ENCODE measurements at places on chromosomes 4 and X.

DNA sequence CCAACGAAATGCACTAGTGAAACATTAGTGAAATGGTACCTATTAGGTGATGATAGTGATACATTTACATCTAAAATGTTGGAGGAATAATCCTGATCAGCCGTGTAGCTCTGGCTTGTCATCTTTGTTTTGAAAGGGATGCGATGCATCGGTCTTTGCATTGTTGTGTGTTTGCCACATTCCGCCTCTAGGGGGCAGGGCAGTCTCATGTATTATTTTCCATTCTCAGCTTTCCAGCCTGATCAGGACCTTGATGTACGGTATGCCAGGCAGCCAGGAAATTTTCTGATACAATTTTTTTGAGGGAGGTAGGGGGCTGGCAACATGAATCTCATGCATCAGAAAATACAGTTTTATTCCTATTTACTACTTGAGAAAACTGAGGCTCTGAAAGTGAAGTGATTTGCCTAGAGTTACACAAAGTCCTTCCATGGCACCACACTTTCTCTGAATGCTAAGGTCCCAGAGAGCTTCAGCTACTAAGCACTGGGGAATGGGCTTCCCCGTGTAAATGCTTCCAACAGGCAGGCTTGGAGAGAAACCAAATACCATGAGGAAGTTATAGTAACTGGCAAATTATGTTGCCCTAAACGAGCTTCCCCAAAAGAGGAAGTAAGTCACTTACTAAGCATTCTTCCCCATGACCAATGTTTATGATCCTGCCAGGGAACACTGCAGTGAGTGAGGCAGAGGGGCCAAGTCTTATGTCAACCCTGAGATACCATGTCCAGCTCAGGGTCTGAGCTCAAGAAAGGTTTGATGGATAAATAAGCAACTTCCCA is 31.8 kb upstream of the IQSEC2 start:
- no peak for DNase-seq

- no peak for DNase-seq
Measured at GRCh38 chr4:168569931-168570276, 73.1 kb downstream of the PALLD start.

DNA sequence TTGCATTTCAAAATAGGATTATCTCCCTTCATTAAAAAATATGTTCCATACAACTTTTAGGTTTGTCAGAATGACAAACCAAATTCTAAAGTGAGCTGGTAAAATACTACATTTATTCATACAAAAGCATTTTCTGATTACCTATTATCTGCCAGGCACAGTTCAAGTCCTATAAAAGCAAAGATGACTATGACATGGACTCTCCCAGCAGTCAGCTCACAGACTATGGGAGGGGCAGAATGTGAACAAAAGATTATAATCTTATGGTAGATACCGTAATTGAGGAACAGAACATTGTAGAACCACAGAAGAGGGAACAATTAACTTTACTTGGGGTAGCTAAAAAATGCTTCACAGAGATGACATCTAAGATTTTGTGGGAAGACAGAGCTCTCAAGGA is 12.4 kb downstream of the PAQR3 start:
- no peak for DNase-seq

DNA sequence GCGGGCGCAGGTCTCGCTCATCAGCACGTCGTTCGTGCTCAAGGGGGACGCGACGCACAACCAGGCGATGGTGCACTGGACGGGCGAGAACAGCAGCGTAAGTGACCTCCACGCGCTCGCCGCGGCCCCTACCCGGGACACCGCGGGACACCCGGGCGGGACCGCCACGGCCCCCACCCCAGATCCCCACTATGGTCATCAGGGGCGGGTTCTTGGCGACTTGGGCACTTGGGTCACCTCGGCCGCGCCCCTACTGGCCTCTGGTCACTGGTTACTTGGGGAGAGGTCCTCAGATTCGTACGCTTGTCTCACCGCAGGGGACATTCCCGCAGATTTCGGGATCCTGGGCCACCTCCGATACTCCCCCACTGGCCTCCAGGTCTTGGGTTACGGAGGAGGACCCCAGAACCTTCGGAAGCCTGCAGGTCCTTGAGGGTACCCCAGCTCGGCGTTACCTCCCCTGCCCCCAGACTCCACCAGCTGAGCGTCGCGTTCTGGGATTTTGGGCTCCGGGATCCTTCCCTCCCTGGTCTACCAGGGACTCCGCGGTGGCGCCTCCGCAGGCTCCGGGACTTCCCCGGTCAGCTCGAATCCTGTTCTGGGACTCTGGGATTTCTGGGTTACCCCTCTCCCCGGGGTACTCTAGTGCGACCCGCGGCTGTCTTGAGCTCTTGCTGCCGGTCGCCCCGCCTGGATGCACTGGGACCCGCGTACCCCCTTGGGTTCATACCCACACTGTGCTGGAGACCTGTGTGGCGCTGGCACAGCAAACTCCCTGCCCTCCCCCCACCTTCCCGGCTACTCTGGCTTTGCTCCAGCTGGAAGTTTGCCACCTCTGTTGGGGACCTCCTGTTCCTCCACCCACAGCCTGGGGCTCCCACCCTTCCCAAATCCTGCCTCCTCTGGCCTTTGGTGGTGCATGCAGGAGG is 956 bp downstream of the SORCS2 start:
- DNase-seq = no peak

DNA sequence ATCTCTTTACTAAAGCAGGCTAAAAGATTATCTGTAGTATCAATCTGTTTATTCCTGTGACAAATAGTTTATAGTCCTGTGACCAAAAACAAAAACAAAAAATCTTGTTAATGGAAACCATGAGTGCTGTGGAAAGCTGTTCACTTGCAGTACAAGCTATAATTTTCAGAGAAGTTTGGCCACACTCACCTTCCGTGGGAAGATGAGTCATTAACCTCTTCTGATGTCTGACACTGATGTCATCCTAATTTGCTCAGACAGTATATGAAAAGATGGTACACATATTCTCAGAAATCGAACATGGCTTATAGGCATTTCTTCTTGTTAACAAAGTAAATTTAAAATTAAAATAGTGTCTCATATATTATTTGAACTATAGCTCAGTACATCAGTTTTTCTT is 19.9 kb upstream of the ENPP6 start:
- no peak for DNase-seq

GRCh38 chr4:104868958-104869357 is 277.7 kb upstream of the TET2 start:
- DNase-seq = no peak

DNA sequence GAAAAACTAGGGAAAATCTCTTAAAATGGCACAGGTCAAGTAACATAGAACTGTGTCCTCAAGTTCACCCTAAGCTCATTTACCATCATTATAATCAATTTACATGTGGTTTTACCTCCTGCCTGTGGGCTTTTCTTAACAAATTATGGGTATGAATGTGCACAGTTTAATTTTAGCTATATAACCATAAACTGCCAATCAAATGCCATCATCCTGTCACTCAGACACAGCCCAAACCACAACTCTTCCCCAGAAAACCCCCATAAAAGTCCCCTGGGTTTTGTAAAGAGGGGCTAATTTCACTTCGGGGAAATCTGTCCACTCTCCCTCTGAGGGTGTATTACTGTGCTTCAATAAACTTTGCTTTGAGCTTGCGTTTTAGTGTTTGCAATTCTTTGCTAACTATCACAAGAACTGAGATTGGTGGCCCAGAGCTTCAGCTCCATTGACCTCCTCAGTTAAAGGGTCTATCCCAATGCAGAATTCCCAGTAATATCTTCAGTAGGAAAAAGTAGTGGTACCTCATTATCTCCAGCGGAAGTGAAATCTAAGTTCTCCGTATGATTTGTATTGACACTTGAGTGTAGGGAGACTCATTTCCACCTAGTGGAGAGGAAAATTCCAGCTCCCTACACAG is 394.6 kb downstream of the SPOCK3 start:
- no peak for DNase-seq

DNA sequence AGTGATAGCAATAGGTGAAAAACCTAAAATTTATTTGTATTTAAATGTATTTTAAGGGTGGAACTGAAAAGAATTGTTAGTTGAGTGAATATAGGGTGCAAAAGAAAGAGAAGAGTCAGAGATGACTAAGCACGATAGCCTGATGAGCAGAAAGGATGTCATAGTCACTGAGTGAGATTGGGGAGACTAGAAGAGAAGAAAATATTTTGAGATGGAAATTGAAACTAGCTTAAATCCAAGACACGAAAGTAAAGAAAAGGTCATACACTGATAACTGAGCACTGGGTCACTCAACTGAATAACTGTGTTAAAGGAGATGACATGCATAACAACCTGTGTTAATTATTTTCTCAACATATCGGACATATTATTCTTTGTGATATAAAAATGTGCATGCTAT is 55.5 kb downstream of the SPANXN4 start:
- no peak for DNase-seq

DNA sequence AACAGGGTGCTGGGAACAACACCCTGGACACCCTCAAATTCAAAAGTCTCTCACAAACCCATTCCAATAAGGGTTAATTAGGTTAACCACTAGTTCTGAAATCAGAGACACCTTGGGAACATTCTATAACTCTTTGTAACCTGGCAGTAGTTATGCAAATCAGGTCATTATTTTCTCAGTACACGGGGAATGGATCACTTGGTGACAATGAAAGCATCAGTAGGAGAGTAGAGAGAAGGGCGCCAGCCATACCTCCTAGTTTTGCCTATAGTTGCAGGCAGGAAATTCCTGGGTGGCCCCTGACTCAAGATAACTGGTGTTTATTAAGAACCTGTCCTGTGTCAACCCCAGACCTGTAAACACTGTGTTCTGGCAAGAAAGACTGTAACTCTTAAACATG is 2.5 kb downstream of the CCDC110 start:
- no peak for DNase-seq

- DNase-seq = no peak
Measured at GRCh38 chr4:176425035-176425434, 105.3 kb downstream of the SPCS3 start.

DNA sequence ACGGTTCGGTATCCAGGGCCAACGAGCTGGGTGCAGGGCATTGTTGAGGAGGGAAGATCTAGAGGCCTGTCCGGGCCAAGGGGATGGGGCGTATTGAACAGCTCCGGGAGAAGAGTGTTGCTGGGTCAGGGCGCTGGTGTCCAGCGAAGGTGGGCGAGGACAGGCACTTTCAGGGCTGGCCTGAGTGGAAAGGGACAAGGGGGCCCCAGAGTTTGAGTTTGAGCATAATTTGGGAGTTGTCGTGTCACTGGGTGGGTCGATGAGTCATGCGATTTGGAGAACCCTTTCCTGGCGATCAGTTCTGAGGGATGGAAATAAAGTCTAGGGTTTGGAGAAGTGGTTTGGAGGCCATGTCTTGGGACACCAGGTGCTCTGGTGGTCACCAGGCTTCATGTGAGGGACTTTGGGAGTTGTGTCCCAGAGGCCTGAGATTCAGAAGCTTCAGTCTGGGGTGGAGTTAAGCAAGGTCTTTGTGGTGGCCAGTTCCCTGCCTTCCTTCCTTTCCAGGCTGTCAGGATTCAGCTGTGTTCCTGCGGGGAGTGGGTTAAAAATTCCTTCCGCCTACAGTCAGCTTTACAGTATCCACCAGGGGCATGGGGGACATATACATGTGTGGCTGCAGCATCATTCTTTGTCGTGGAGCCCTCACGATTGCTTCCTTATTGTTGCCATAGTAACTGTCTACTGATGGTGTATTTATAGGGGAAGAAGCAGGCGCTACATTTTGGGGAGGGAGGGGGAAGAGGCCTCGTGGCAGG is 504 bp downstream of the PRRG3 start:
- DNase-seq = no peak

GRCh38 chr4:163493643-163494359 is 689 bp upstream of the TMA16 start:
- DNase-seq = no peak

- no peak for DNase-seq
Measured at GRCh38 chr4:152609481-152609880, 70.3 kb downstream of the TMEM154 start.

GRCh38 chr4:37715889-37716402 is 29.8 kb upstream of the RELL1 start:
- DNase-seq = peak; percentile 76

- DNase-seq = no peak
Measured at GRCh38 chrX:17501746-17502145, 126.7 kb downstream of the NHS start.

GRCh38 chrX:12898073-12898472 is 8.3 kb upstream of the TLR8 start:
- DNase-seq = no peak

GRCh38 chr4:137678796-137679195 is 146.5 kb upstream of the PCDH18 start:
- peak; percentile 68 for DNase-seq

GRCh38 chrX:153944800-153945150 is 332 bp upstream of the RENBP start:
- no peak for DNase-seq

DNA sequence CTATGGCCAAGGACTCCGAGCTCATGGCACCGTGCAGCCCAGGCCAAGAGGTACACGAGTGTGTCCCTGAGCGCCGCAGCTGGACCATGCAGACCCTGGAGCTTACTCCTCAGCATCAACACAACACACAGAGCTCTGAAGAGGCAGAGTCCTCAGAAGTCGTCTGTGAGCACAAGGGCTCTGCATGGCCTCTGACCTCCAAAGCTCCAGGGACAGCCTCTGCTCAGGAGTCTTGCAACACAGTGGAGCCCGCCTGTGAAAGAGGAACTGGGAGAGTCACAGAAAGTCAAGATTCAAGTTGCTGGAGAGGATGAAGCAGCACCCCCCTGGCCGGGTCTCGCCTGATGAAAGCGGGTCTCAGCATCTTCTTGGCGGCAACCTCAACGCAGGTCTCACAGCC is 2.9 kb downstream of the LRPAP1 start:
- no peak for DNase-seq

DNA sequence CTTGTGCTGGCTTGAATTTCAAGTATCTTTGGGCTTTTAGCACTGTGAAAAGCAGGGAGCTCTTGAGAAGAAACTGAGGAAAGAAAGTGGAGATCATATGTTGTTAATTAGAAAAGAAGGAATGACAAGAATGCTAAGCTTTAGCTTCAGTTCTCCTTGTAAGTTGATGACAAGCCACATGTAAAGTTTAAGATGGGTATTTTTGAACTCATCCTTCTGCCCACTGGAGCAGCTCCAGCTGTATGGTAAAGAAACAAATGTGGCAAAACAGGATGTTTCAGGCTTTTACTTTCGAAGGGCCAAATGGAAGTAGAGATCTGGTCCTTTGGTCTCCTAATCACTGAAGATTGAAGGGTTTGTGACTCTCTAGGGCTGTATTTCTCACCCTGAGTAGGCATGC is 137.8 kb downstream of the GUCY2F start:
- no peak for DNase-seq

GRCh38 chr4:18566970-18567799 is 545.6 kb upstream of the LCORL start:
- no peak for DNase-seq

DNA sequence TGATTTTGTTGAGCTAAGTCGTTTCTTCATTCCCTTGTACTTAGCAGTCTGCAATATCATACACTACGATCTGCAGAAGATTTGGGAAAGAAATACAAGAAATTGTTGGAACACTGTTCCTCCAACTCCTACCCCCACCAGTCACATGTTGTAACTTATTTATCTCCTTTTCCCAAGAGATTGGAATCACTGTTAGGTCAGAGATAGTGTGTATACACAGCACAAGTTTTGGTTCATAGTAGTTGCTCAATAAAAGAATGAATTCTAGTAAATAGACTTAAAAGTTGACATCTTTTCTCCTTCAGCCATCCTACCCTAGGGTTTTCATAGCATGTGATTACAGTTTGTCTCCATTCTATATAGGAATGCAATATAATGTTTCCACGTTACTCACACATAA is 68.8 kb downstream of the ARFIP1 start:
- DNase-seq = no peak
